ENCODE measurements at places on chromosomes 6 and 20.

GRCh38 chr6:31940256-31940664, 5.6 kb upstream of the CFB start:
- peak; percentile 56 for DNase-seq

GRCh38 chr20:13022401-13023155, 13.8 kb downstream of the SPTLC3 start:
- no peak for DNase-seq

GRCh38 chr6:126266664-126267063, 73.3 kb upstream of the CENPW start:
- DNase-seq = no peak

DNA sequence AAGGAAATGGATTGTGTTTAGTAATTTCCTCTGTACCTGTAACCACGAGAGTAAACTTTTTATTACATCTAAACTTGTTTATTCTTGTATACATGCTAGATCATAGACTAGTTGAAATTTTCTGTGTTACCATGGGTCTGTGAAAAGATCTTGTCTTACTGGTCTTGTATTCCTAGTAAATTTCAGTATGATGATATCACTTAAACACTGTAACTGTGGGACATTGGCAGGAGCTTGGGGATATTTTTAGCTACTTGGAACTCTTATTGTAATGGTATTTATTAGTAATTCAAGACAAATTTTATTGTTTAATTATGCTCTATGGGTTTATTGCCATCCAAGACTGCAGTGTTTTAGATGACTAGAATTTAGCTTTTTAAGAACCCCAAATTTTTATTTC, 25.9 kb upstream of the TULP4 start:
- no peak for DNase-seq

- DNase-seq = no peak
Measured at GRCh38 chr6:24922170-24922569, 13.6 kb downstream of the RIPOR2 start.
